ENCODE measurements at places on chromosomes 13 and 19. TPM values are rescaled to one million over a fixed set of nuclear protein-coding genes. Genes with fewer than 3 reads are reported as not detected.

The CD70 gene
- not detected for total RNA-seq

The SHISA7 gene
- 35.1 TPM for total RNA-seq

The SH2D3A gene
- not detected for total RNA-seq

The HNRNPM gene
- total RNA-seq, result 105 TPM

The PCDH17 gene
- 44.0 TPM for total RNA-seq

The PRKCG gene
- total RNA-seq, result 78.6 TPM

The SPTBN4 gene
- total RNA-seq, result 135 TPM

The CBY2 gene
- not detected for total RNA-seq

The MYO16 gene
- total RNA-seq, result 8.0 TPM

GRCh38 chr13:99331881-99332293 lies 24.7 kb upstream of the GPR183 start:
- no peak for DNase-seq

DNA sequence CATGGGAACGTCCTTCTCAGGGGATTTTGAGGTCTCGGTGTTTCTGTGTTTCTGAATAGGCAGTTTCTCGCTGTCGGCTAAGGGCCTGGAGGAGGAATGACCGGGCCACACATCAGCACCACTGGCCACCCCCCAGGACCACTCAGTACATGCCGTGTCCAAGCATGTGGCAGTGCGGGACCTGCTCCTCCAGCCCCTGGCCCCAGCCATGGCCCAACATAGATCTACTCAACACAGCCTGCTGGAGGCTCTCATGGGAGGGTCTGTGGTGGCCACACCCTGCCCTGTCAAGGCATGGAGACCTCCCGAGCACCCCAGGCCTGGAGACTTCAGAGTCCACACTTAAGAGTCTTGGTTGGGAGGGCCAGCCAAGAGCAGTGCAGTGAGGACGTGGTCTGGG lies 17.5 kb downstream of the IZUMO4 start:
- no peak for DNase-seq

DNA sequence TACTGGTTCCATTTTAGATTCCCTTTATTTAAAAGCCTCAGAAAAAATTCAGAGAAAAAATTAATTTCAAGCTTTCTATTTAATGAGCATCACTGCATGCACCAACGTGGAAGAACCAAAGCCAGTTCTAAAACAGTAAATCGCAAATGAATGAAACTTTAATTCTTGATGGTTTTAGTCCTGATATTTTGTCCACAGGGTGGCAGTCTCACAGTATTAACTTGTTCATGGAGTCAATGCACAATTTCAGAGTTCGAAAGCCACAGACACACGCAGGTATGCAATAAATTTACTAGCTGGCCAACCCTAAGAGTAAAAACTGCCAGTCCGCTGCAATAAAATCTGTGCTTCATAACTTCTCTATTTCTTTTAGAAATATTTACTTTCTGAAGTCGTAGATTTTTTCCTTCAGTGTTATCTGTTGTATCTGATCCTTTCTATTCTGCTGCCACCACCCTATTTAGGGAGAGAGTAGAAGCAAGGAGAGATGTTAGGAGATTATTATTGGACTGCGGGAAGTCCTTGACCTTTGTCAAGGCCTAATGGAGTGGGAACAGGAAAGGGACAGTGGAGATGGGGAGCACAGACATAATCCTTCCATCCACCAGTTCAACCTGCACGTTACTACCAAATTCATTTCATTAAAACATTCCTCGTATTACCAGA lies 7.0 kb upstream of the WBP4 start:
- DNase-seq, result no peak

- no peak for DNase-seq
Observed at GRCh38 chr19:57759096-57759495, 10.4 kb upstream of the ZNF586 start.

DNA sequence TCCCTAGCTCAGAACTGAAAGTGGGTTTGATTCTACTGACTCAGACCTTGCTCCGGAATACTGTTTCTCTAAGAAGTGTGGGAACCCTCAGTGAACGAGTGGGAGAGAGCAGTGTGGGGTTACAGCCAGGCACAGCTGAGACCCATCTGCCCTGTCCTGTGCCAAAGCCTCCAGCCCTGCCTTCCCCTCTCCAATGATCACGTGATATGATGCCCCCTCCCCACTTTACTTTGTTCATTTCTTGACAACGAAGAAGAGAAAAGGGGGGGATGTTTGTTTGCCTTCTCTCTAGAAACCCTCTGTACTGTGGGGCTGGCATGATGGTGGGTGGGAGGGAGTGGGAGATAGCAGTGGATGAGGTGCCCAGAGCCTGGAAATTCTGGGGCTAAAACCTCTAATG lies 96.0 kb downstream of the RNASEH2B start:
- DNase-seq, result no peak

GRCh38 chr13:89704040-89704439 lies 1643.4 kb upstream of the MIR17HG start:
- DNase-seq, result no peak

GRCh38 chr13:101917475-101917810 lies 465.0 kb downstream of the ITGBL1 start:
- DNase-seq, result no peak

DNA sequence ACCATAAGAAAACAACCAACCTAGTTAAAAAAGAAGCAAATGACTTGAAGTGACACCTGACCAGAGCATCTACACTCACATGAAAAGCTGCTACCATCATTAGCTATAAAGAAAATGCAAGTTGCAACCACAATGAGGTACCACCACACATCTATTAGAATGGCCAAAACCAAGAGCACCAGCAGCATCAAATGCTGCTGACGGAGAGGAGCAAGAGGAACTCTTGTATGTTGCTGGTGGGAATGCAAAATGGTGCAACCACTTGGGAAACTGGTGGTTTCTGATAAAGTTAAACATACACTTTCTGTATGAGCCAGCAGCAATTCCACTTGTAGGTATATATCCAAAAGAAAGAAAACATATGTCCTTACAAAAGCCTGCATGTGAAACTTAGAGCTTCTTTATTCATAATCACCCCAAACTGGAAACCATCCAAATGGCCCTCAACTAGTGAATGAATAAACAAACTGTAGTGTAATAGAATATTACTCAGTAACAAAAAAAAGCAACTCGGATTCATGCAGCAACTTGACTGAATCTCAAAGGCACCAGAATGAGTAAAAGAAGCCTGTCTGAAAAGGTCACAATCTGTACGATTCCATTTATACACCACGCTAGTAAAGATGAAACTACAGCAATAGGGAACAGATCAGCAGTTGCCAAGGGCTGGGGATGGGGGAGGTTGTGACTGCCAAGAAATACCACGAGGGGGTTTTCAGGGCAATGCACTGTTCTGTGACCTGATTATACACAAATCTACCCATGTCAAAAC lies 60.9 kb upstream of the RANBP3 start:
- no peak for DNase-seq

DNA sequence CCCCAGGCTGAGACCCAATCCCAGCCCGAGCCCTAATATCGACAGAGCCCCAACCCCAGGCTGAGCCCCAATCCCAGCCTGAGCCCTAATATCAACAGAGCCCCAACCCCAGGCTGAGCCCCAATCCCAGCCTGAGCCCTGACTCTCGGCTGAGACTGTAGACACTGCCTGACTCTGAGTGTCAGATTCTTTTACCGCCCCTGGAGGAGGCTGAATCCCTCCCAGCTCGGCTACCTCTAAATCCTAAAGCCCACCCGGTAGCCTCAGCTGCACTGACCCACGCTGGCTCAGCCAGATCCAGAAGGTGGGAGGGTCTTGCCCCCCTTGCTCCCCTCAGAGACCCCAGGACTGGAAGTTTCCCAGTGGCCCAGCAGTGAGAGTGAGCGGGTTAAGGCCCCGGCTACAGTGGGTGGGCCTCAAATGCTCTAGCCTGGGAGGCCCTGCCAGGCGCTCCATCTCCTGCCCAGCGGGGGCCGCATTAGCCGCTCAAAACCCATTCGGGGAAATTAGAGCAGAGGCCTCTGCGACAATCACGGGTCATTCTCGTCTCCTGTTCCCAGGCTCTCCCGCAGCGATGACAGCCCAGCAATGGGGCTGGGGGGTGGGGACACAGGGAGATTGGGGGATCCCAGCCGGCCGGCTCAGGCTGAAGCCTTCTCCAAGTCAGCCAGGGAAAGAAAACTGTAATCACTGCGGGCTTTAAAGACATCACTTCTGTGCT lies 43.8 kb downstream of the ZNRF4 start:
- peak; percentile 15 for DNase-seq

DNA sequence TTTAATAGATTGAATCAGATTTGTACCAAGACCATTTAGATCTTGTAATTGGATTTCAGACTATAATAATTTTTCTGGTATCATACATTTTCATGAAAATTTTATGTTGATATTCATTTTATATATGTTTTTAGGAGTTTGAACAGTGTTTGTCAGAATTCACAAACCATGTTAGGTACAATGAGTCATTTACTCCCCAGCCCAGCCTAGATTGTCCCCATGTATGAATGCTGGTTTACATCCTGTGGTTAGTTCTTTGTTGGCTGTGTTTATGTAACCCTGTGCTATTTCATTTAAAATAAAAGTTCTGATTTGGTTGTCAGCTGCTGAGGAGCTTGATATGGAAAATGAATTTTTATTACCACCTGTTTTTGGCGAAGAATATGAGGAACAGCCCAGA lies 96.7 kb downstream of the GJA3 start:
- DNase-seq, result no peak

DNA sequence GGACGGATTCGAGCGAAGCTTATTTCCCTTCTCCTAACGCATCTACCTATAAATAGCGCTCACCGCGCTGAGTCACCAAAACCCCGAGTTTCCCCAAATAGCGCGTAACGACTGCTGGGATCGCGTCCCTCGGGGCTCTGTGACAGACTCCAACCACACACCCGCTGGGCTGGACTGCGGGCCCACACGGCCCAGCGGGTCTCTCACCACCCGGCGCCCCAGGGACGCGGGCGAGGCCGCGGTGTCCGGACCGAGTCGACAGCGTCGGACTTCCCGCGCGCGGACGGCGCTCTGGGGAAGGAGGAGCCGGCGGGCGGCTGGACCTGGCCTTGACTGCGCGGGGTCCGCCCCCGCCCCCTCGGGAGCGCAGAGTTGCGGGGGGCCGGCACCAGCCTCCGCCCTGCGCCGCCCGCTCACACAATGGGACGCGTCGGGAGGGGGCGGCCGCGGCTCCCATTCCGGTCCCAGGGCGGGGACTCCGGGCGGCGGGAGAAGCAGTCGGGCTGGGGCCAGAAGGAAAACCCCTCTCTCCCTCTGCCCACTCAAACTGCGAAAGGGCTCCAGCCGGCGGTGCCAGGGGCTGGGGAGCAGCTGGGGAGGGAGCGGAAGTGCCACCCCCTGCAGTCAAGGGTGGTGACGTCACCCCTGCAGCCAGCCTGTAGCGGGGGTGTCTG lies 108.8 kb downstream of the KCNRG start:
- peak; percentile 94 for DNase-seq

- DNase-seq, result no peak
Observed at GRCh38 chr19:17121736-17122293, 46.2 kb downstream of the MYO9B start.

- no peak for DNase-seq
Observed at GRCh38 chr13:70723732-70724131, 615.5 kb upstream of the KLHL1 start.

GRCh38 chr19:41239961-41240574 lies 21.0 kb downstream of the AXL start:
- no peak for DNase-seq

DNA sequence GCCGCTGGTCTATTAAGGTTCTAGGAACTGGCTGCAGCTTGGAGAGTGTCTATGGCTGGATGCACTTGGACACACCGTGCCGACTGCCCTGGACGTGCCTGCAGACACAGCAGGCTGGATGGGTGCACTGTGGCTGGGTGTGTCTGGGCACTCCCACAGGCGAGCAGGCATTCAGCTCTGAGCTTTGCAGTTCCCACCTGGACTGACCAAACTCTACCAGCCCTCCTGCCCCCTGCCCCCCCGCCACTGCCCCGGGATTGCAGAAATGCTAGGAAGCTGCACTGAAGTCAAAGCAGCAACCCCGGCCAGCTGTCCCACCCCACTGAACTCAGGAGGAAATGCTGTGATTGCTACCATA lies 7.0 kb upstream of the LRP3 start:
- DNase-seq, result peak; percentile 41

DNA sequence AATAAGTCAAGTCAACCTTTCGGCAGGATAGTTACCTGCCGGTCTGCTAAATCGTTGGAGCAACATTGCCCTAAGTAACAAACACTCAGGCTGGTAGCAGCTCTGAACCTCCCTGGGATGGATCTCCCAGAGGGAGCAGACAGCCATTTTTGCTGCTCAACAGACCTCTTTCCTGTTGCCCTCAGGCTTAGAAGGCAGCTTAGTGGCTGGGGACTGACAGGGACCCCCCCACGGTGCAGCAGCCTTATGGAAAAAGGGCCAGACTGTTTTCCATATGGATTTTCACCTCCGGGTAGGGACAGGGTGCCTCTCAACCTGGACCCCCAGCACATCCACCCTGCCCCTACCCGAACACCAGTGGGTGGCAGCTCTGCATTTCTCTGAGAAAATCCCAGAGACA lies 49.7 kb downstream of the UBL3 start:
- DNase-seq, result no peak

DNA sequence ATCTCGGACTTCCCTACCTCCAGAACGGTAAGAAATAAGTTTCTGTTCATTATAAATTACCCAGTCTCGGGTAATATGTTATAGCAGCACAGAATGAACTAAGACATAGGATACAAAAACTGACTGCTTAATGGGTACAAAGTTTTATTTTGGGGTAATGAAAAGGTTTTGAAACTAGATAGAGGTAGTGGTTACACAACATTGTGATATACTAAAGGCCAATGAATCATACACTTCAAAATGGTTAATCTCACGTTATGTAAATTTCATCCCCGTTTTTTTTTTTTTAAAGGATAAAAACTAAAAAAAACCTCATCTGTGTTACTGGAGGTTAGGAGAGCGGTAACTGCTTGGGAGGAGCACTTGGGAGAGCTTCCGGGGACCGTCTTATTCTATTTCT lies 23.5 kb downstream of the AKT2 start:
- DNase-seq, result no peak

DNA sequence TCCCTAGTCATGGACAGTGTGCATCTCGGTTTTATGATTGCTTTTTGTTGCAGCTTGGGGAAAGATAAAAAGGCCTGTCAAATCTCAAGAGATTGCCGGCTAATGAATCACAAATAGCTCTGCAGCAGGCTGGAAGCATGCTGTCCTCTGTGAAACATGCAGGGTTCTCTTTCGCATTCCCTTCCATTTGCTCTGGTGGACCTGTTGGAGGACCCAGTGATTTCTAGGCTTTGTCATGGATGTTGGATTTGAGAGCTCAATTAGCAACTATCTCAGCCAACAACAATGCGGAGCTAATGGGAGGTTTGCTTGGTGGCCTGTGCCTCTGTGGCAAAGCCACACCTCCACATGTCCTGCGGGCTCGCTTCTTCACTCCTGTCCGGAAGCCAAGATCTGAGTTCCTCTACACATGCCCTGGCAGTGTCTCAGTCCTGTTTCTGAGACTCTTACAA lies 418.1 kb upstream of the ARGLU1 start:
- no peak for DNase-seq

GRCh38 chr19:55418185-55418584 lies 10.6 kb upstream of the UBE2S start:
- DNase-seq, result no peak

GRCh38 chr13:32035716-32036115 lies 4.1 kb downstream of the FRY start:
- DNase-seq, result no peak

GRCh38 chr13:110572778-110573118 lies 11.2 kb upstream of the RAB20 start:
- no peak for DNase-seq
